ENCODE measurements at places on chromosomes 11 and 22.

- no peak for DNase-seq
Observed at GRCh38 chr11:44997566-44997965, 46.9 kb upstream of the TP53I11 start.

DNA sequence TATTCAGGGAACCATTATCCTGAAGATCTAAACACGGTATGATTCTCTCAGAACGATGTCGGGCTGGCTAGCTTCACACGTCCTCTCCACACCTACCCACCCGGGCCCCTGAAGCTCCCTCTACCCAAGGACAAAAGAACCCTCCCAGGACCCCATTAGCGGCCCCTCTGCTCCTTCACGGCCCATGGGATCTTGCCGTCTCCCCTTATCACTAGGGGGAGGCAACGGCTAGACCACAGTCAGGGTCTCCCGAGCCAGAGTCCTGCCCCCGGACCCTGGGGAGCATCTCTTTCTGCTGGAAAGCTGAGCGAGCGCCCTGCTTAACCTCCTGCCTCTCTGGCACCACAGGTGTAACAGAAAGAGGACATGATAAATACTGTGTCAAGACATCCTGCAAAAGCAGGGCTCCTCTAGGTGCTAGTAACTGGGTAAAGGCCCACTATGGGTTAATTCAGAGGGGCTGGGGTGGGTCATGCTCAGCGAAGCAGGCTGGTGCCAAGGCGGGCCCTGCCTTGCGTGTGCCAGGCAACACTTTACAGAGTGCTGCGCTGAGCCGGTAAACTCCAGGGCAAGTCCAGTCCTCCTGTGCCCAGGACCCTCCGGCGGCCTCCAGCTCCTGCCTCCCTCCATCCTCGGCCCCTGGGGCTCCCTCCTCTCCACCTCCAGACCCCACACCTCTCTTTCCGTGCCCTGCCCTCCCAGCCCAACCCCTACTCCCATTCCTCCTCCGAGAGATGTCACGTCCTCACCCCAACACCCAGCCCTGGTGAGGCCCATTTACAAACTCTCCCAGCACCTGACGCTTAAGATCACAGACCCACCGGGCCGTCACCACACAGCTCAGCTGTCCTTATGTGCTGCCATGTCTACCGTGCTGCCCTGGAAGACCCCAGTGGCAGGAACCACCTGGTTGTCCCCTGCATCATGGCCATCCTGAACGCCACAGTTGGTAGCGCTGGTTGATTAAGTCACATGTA, 3.0 kb downstream of the TOLLIP start:
- DNase-seq, result no peak

DNA sequence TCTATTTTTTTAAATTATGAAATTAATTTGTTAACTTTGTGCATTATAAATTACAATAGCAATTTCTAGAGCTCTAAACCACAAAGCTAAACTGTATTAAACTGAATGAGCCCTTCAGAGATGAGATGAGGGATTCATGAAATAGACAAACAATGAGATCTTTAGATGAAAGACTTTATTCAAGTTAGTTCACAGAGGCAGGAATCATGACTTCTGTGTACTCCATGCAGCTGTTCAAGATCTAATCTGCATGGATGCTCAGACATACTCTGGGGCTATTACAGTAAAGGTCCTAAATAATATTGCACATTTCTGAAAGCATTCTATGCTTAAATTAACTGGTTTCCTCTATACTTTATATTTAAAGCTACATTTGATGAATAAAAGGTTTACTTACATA, 122.7 kb downstream of the FCHSD2 start:
- DNase-seq, result no peak

- no peak for DNase-seq
Observed at GRCh38 chr11:11449327-11449726, 96.3 kb upstream of the CSNK2A3 start.

- DNase-seq, result no peak
Observed at GRCh38 chr11:119026970-119027369, 3.7 kb downstream of the SLC37A4 start.

DNA sequence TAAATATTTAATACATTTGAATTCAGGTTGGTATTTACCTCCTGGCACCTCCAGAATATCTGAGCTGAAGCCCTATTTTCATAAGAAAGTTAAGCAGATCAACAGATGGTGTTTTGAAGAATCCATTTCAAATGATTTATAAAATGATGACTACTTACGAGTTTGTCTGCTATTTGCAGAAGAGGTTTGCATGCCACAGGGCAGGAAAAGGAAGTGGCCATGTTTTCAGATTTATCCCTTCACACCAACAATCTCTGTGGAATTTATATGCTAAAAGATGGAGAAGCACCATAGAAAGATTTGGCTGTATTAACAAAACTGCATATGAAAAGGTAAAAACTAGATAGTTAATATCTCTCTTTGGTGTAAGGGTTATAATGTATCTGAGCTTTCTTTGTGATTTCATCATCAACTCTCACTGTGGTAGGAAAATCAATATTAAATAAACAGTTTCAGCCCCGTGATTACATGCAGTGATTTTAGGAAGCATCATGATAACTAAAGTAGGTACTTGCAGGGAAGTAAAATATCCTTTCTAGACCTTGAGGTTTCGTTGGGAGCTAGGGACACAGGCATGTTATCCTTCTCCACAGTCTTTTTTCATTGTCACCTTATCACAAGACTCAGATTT, 2.6 kb downstream of the BMAL1 start:
- no peak for DNase-seq

- DNase-seq, result no peak
Observed at GRCh38 chr11:2212411-2213251, 41.0 kb upstream of the TH start.

- peak; percentile 48 for DNase-seq
Observed at GRCh38 chr11:30016588-30017363, at the start of gene KCNA4. TSS of gene KCNA4 (minus strand) at chr11:30017030. CDS start at chr11:30012678, 4,352 bp downstream.

- no peak for DNase-seq
Observed at GRCh38 chr11:90803366-90803765, 580.5 kb upstream of the CHORDC1 start.

GRCh38 chr11:66330931-66331330, 5.3 kb downstream of the RIN1 start:
- DNase-seq, result no peak

- DNase-seq, result no peak
Observed at GRCh38 chr11:100670140-100670539, 16.9 kb upstream of the ARHGAP42 start.

- no peak for DNase-seq
Observed at GRCh38 chr11:9901943-9902342, 238.1 kb downstream of the SWAP70 start.

DNA sequence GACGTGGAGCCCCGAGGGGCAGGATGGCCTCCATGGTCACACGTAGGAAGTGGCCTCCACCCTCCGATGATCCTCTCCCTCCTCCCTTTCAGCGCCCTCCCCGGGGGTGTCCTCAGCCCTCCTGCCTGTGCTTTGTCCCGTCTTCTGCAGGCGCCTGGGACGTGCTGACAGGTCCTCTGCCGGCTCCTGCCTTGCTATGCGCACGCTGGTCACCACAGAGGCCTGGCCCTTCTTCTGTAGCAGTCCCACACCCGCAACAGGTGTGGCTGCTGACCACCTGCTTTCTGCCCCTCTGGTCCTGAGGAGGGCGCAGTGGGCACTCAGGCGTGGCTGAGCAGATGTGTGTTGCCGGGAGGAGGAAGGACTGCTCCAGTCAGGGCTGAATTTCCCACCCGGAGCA, 27.7 kb upstream of the PPP6R3 start:
- no peak for DNase-seq

DNA sequence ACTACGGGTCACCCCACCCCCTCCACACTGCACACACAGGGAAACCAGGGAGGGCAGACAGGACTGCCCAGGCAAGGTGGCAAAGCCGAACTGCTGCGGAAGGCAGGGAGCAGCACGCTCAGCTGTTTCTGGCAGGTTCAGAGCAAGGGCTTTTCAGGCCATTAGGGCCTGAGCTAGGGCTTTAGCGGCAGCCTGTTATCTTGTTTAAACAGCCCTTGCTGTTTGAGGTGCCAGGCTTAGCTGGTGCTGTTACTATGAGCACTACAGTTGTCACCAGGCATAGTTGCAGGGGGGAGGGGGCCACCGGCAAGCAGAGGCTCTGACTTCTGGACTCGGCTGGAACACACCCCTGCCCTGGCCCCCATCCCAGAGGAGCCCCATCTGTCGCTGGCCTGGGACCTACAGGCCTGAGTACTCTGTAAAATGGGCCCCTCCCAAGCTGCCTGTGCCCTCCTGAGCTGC, 34.9 kb downstream of the RSPH14 start:
- peak; percentile 44 for DNase-seq

DNA sequence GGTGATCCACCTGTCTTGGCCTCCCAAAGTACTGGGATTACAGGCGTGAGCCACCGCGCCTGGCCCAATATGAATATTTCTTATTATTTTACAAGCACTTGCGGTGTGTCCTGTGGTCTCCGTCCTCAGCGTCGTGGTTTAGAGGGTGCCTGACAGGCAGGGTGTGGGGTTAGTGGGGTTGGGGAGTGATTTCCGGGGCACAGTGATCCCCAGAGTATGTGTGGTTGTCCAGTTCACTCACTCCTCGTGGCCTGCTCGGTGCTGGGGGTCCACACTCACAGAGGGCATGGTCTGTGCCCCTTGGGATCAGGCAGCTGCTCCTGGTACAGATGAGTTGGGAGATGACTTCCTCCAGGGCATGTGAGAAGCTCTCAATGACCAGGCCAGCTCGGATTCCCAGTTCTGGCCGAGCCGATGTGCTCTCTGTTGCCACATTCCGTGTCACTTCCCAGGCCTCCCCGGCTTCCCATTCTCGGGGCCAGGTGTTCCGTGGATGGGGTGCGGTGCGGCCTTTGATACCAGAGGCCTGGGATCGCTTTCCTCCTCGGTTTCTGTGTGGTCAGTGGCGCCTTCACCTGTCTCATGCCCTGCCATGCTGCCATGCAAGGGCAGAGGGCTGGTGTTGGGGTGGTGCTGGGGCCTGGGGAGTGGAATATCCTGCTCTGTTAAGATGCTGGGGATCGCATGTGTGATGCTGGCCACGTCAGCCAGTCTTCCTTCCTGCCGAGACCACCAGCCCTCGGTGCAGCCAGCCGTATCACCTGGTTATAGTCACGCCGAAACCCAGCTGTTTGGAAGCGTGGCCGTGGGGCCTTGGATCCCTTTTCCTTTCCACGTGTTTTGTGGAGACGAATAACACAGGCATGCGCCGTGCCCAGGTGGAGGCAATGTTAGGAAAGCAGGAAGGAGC, 39.6 kb downstream of the PARVB start:
- no peak for DNase-seq

GRCh38 chr11:95686265-95686664, 103.3 kb downstream of the FAM76B start:
- DNase-seq, result no peak

DNA sequence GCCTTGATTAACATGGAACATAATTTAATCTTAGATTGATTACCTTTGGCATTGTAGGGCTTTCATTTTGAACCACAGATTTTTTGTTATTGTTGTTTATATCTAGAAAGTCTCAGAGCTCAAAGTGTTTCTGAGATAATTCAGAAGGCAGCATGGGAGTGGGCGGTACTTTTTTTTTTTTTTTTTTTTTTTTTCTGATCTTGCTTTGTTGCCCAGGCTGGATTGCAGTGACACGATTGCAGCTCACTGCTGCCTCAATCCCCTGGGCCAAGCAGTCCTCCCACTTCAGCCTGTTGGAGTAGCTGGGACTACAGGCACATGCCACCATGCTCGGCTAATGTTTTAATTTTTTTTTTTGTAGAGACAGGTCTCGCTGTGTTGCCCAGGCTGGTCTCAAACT, 21.5 kb downstream of the CAT start:
- DNase-seq, result no peak

DNA sequence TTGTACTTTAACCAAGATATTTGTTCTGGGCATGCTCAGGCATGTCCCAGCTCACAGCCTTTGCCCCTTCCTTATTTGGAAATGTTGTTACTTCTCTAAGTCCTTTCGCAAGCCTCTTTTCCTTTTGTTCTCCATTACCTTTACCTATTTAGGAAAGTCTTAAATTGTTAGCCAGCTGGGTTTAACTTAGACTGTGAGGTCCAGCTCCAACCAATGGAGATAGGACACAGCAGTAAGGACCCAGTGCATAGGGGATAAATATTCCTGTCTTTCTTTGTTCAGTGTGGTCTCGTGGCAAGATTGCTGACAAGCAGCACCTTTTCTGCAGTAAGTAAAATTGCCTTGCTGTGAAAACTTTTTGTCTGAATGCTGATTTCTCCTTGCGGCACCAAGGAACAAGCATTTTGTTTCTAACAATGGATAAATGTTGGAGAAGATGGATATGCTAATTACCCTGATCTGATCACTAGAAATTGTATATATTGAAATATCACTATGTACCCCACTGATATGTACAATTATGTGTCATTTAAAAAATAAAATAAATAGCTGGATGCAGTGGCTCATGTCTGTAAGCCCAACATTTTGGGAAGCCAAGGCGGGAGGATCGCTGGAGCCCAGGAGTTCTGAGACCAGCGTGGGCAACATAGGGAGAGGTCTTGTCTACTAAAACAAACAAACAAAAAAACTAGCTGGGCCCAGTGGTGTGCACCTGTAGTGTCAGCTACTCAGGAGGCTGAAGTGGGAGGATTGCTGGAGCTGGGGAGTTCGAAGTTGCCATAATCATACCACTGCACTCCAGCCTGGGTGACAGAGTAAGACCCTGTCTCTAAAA, 31.9 kb upstream of the FTH1 start:
- no peak for DNase-seq

DNA sequence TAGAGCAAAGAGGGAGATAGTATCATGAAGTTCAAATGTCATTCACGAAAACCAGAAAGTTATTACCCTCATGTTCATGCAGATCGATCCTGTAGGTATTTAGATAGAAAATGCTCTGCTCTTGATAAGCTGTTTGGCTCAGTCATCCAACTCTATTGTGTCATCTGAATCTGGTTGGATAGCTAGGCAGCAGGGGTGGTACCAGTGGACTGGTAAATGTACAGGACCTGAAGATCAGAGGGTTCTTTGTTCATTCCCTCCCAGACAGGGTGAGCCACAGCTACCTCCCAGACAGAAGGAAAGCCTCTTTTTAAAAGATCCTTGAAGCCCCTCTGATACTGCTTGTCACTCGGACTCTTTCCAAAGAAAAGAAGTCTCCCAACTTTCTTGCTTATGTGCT, 29.8 kb upstream of the DRD2 start:
- DNase-seq, result no peak

DNA sequence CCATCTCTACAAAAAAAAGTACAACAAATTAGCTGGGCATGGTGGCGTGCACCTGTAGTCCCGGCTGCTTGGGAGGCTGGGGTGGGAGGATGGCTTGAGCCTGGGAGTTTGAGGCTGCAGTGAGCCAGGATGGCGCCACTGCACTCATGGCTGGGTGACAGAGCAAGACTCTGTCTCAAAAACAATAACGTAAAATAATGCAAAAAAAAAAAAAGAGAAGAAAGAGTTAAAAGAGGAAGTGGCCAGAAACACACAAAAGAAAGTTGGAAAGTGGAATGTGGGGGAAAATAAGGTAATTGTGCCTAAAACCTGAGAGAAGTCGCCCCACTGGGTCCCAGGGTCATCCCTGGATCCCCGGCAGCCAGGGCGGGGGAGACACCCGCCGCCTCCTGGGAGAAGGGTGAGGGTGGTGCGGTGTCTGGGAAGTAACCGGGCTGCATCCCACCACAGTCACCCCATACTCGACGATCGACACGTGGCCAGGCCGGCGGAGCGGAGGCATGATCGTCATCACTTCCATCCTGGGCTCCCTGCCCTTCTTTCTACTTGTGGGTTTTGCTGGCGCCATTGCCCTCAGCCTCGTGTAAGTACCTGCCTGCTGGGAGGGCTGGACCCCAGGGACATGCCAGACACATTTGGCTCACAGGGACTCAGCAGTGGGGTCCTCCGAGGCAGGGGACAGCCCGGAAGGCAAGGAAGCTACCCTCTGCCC, 8.1 kb downstream of the UPK3A start:
- DNase-seq, result no peak

GRCh38 chr11:34308049-34308912, 49.5 kb downstream of the ABTB2 start:
- DNase-seq, result no peak

- no peak for DNase-seq
Observed at GRCh38 chr11:86070142-86071056, 1.5 kb upstream of the PICALM start.

All from NCI-H2081 (cell line).